GM04504 (cell line): ENCODE measurements at places on chromosomes 3 and 15.

- peak; percentile 15 for DNase-seq
Observed at GRCh38 chr3:28286595-28286994, 45.2 kb downstream of the CMC1 start.

DNA sequence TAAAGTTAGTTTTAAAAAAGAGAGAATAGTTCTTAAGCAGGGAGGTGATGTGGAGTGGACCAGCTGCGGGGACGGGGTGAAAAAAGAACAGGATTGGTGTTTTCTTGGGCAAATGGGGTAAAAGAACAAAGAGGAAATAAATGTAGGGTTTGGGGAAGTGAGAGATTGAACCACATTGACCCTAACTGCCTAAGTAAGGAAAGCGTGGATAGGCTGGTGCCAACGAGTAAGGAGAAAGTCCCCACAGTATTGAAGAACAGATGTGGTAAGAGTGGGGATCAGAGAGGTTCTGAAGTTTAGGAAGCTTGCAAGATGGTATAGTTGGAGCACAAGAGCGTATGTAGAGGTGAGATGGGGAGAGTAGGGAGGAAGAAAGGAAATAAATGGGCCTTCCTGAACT is 17.0 kb downstream of the IREB2 start:
- no peak for DNase-seq

DNA sequence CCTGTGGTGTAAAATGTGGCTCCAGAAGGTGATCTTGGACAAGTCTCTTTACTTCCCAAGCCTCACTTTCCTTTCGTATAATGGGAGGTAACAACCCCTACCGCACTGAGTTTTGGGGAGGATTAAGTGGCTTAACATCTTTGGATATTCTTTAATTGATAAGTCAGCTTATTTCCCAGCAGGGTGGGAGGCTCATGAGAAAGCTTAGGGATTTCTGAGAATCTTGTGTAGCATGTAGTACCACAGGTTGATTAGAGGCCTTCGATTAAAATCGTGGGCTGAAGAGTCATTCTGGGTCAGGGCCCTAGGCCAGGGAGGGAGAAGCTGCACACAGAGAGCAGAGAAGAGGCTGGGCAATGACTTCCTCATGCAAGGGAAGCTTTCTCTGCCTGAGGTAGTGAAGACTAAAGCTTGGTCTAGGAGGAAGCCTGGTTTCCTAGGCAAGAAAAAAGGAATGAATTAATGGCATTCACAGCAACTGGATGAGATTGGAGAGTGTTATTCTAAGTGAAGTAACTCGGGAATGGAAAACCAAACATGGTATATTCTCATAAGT is 1.5 kb upstream of the NMNAT3 start:
- no peak for DNase-seq

- no peak for DNase-seq
Observed at GRCh38 chr3:144011251-144011799, 39.7 kb downstream of the DIPK2A start.

DNA sequence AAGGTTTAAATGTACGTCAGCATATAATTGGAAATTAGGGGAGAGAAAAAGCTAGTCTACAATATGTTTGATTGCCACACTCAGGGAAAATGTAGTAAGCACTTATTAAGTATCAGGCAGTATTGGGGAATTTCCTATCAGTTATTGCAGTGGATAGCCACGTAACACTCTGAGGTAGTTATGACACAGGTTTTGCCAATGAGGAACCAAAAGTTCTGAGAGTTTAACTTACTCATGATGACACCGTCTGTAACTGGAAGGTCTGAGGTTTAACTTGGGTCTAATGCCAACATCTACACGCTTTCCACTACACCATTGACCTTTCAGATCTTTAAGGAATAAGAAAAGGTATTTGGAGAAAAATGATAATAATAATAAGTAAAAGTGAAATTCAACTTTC is 89.5 kb downstream of the ZMAT3 start:
- DNase-seq = no peak

GRCh38 chr15:70524470-70524869 is 238.9 kb downstream of the UACA start:
- no peak for DNase-seq

DNA sequence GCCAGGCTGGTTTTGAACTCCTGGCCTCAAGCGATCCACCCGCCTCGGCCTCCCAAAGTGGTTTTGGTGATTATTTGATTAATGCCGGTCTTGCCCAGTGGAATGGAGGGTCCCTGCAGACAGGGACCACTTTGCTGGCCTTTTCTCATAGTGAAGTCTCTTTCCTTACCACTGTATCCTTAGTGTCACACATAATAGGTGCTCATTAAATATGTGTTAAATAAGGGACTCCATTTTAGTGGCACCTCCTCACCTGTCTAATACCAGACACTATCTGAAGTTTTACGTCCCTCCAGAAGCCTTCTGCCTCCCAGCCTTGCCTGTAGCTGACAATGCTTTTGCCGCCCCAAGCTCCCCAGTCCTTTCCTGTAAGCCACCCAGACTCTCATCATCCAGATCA is 91.3 kb downstream of the AAGAB start:
- no peak for DNase-seq

- no peak for DNase-seq
Observed at GRCh38 chr15:75920079-75920478, 16.4 kb downstream of the FBXO22 start.

- no peak for DNase-seq
Observed at GRCh38 chr3:140588558-140588957, 89.3 kb upstream of the TRIM42 start.

GRCh38 chr3:16618721-16619120 is 13.5 kb upstream of the DAZL start:
- peak; percentile 10 for DNase-seq

- DNase-seq = no peak
Observed at GRCh38 chr15:19943515-19943914, 598.1 kb downstream of the GOLGA6L6 start.

- no peak for DNase-seq
Observed at GRCh38 chr3:69318410-69318809, 67.5 kb downstream of the FRMD4B start.

DNA sequence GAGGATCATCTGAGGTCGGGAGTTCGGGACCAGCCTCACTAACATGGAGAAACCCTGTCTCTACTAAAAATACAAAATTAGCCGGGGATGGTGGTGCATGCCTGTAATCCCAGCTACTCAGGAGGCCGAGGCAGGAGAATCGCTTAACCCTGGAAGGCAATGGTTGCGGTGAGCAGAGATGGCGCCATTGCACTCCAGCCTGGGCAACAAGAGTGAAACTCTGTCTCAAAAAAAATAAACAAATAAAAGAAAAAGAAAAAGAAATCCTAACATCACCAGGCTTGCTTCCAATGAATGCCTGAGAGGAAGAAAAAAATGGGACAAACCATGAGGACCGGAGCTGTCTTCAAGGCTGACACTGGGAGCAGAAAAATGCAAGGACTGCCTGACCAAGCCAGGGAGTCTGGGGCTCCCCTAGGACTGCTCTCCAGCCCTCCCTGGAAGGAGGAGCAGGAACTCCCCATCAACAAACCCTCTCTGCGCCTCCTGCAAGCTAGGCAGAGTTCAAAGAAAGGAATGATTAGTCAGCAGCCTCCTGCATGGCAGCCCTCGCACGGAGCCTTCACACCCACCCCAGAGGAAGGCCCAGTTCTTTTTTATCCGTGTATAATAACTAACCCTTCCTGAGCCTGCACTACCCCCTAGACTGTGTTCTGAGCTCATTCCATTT is 55.4 kb downstream of the NUP210 start:
- no peak for DNase-seq
